CD8-positive, alpha-beta memory T cell (primary cell): ENCODE measurements at places on chromosomes 5 and 9. TPM values are rescaled to one million over a fixed set of nuclear protein-coding genes. Genes with fewer than 3 reads are reported as not detected.

GRCh38 chr5:32013658-32014057 is 160.5 kb downstream of the GOLPH3 start:
- no peaks in the 10 kb centered on the region for H3K27me3 ChIP-seq
- no peaks in the 10 kb centered on the region for H3K4me1 ChIP-seq
- H3K27ac ChIP-seq = no peak overlapping the region
- H3K4me3 ChIP-seq = no peak overlapping the region

The ANKRD55 gene
- polyA plus RNA-seq = not detected

GRCh38 chr5:134432174-134432573 is 20.5 kb upstream of the CDKN2AIPNL start:
- H3K36me3 ChIP-seq = no peaks in the 10 kb centered on the region
- peaks cover 9% of the 10 kb centered on the region for H3K4me1 ChIP-seq
- H3K27ac ChIP-seq = no peak overlapping the region
- H3K27me3 ChIP-seq = no peaks in the 10 kb centered on the region
- DNase-seq = no peak

DNA sequence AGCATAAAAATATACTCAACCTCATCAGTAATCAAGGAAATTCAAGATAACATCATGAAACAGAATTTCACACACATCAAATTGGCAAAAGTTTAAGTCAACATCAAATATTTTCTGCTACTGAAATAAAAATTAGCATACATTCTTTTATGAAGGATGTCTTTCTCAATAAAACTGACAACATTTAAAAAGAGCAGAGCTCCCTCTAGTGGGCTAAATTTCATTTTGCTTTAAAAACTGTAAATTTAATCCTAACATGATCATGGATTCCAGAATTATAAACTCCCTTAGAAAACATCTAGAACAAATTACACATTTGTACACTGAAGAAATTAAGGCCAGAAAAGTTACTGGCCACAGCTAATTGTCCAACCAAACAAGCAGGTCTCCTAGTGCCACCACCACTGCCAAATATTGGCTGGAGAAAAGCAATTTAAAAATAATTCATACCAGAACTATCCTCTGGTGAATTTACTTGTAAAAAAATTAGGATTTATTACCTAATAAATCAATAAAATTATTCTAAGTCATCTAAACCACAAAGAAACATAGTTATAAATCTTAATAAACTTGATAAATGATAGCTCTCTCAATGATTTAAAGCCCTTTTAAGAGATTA is 31.2 kb downstream of the DEPDC1B start:
- H3K36me3 ChIP-seq = no peaks in the 10 kb centered on the region
- H3K27ac ChIP-seq = no peak overlapping the region
- H3K4me3 ChIP-seq = no peak overlapping the region
- no peak for DNase-seq
- no peaks in the 10 kb centered on the region for H3K4me1 ChIP-seq

DNA sequence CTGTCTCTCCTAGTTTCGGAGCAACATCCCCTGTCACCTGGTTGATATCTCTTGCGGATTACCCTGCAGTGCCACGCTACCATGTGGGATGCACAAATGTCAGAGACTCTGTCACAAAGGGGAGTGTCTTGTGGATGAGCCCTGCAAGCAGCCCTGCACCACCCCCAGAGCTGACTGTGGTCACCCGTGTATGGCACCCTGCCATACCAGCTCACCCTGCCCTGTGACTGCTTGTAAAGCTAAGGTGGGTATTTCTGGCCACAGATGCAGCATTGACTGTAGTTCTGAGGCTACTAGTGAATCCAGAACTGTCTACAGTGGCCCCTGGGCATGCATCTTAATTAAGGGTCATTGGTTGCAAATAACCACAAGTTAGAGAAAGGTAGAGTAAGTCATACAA is 50.8 kb downstream of the AQP7 start:
- H3K4me1 ChIP-seq = no peaks in the 10 kb centered on the region
- DNase-seq = no peak
- H3K27me3 ChIP-seq = no peaks in the 10 kb centered on the region
- H3K36me3 ChIP-seq = peaks cover 16% of the 10 kb centered on the region
- H3K4me3 ChIP-seq = no peak overlapping the region

DNA sequence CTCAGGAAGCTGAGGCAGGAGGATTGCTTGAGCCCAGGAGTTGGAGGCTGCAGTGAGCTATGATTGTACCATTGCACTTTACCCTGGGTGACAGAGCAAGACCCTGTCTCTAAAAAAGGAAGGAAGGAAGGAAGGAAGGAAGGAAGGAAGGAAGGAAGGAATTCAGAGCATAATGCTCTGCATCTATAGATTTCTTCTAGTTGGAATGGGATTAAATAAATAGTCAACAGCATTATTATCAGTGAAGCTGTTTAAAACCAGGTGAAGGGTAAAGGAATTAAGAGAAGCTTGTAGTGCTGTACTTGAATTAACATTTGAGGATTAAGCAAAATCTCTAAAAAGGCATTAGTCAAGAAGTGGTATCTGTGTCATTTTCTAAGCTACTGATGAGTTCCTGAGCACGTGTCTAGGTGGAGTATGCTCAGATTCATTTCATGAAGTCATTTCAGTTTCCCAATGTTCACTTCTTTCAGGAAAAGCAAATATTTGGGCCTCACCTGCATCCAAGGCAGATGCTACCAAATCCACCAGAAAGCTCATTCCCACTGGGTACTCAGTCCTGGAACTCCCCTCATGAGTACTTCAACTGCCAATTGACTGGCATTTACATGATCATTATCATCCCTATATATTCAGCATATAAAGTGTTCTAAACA is 8.4 kb downstream of the PDE6A start:
- no peaks in the 10 kb centered on the region for H3K36me3 ChIP-seq
- H3K27ac ChIP-seq = no peak overlapping the region
- no peak overlapping the region for H3K4me3 ChIP-seq
- DNase-seq = no peak
- H3K27me3 ChIP-seq = no peaks in the 10 kb centered on the region

- no peaks in the 10 kb centered on the region for H3K36me3 ChIP-seq
- H3K4me3 ChIP-seq = no peak overlapping the region
- no peak overlapping the region for H3K27ac ChIP-seq
- no peak for DNase-seq
- no peaks in the 10 kb centered on the region for H3K4me1 ChIP-seq
Measured at GRCh38 chr9:86788456-86788855, 158.8 kb downstream of the GAS1 start.

The DIPK1B gene
- not detected for polyA plus RNA-seq

- no peaks in the 10 kb centered on the region for H3K36me3 ChIP-seq
- H3K27ac ChIP-seq = no peak overlapping the region
- no peak overlapping the region for H3K4me3 ChIP-seq
- DNase-seq = no peak
- H3K27me3 ChIP-seq = no peaks in the 10 kb centered on the region
- H3K4me1 ChIP-seq = peaks cover 7% of the 10 kb centered on the region
Measured at GRCh38 chr5:54296386-54296785, 14.0 kb downstream of the ARL15 start.

DNA sequence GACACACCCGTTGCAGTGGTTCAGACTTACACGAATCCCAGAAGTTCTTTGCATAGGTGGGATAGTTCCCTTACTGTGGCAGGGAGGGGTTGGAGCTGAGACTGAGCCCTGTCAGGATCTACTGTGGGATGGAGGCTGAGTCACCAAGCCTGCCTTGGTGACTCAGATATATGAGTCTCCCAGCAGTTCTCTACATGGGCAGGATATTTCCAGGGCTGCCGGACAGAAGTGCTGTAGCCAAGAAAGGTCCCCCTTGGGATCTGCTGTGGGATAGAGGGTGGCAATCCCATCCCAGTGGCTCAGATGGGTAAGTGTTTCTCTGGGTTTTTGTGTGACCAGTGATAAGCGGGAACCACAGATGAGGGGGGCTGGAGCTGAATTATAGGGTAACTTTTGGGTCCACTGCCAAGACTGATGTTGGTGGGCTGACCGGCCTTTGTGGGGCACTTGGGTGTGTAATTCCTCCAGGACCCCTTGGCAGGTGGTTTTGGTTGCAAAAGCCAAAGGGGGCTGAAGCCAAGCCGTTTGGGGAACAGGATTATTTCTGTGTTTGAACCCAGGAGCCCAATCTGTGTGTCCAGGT is 18.7 kb downstream of the XRCC4 start:
- DNase-seq = no peak
- H3K27ac ChIP-seq = no peak overlapping the region
- H3K27me3 ChIP-seq = no peaks in the 10 kb centered on the region
- H3K36me3 ChIP-seq = no peaks in the 10 kb centered on the region
- H3K4me3 ChIP-seq = no peak overlapping the region
- H3K4me1 ChIP-seq = peaks cover 14% of the 10 kb centered on the region
